ENCODE measurements at places on chromosomes 7 and 10.

- DNase-seq = no peak
Measured at GRCh38 chr10:133109711-133110110, 22.0 kb downstream of the ADGRA1 start.

GRCh38 chr10:5888843-5889623 lies 660 bp downstream of the ANKRD16 start:
- DNase-seq = no peak

DNA sequence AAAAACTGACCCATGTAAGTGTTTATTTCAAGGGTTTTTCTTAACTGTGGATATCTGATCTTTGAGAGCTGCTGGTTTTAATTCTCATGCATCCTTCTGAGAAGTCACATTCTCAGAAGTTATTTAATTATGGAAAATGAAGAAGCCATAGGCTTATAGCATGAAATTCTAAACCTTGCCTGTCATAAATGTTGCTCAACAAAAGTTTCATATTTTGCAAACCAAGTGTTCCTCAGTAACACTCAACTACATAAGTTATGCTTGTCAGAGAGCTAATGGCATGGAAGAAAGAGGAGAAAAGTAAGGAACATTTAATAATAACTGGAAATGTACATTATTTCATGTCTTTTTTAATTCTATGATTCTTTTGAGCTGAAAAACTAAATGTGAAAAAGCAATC lies 78.6 kb upstream of the MPP7 start:
- DNase-seq = no peak

- DNase-seq = no peak
Measured at GRCh38 chr10:108598831-108599230, 1324.5 kb downstream of the XPNPEP1 start.

DNA sequence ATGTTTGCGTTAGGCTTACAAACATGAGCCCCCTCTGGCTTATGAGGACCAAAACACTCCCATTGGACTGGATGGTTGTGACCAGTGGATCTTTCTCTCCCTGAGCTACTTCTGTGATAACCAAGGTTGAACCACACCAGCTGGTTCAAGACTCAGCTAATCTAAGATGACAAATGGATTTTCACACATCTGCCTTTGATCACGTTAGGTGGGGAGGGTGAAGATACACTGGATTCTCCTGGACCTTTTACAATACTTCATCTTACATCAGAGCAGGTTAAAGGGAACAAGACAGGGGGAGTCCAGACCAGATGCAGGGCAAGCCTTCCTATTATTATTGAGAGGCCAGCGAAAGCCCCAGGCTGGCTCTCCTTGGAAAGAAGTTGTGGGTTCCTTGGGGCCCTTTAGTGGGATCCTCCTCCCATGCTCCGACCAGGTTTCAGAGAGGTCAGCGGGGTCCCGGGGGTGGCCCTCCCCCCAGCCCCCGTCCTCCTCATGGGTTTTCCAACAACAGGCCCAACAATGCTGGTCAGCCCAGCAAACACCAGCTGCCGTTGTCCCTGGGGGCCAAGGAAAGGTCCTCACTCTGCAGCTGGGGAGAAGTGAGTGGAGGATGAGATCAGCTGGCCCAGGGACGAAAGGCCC lies 2.8 kb downstream of the GFRA1 start:
- DNase-seq = no peak
